NCI-H1092 treated with DMSO at 0.1 percent for 48 hours (cell line): ENCODE measurements at places on chromosomes 6 and 20.

DNA sequence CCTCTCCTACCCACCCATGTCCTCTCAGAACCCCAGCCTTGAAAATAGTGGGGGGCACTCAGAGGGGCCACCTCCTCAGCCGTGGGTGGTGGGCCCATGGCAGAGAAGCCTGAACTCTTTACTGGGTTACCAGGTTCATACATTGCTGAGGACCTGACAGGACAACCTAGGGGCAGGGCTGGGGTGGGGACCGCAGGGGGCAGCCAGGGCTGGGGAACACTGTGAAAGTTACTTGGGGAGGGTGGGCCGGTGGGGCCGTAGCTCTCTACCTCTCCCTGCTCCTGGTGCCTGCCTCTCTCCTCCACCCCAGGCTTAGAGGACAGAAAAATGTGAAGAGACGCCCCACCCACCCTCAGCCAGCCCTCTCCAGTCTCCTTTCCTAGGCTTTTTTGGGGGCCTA lies 15.4 kb downstream of the MDFI start:
- DNase-seq = no peak

GRCh38 chr6:139230391-139230840 lies 61.4 kb downstream of the TXLNB start:
- peak; percentile 59 for DNase-seq

DNA sequence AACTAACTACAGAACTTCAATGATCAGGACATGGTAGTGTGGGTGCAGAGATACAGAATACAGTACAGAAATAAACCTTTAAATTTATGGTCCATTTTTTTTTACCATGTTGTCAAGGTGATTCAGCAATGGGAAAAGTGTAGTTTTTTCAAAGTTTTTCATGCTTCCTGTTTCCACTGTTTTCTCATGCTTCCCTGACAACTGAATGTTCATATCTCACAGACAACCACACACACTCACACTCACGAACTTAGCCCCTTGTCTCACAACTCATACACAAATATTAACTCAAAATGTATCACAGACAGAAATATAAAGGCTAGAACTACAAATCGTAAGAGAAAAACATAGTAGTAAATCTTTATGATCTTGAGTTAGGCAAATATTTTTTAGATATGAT lies 232.6 kb upstream of the CDYL start:
- DNase-seq = no peak

- DNase-seq = no peak
Observed at GRCh38 chr6:133835901-133836300, 53.0 kb upstream of the TCF21 start.

GRCh38 chr6:167214206-167214605 lies 56.4 kb upstream of the GPR31 start:
- peak; percentile 8 for DNase-seq

DNA sequence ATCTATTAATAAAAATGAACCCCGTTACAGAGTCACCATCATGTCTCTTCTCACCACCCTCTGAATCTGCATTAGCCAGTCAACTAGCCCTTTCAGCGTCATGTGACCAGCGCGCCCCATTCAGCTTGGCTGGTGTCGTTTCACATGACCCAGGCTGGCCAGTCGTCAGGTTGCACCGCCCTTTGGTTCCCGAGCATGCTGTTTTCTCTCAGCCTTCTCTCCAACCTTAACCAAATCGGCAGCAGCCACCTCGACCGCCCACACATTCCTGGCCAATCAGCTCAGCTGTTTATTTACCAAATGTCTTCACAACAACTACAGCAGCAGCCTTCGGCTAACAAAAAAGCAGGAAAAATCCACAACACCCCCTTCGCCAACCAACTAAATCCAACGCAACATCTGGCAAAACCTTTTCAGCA lies 5.6 kb downstream of the SRSF3 start:
- DNase-seq = no peak

DNA sequence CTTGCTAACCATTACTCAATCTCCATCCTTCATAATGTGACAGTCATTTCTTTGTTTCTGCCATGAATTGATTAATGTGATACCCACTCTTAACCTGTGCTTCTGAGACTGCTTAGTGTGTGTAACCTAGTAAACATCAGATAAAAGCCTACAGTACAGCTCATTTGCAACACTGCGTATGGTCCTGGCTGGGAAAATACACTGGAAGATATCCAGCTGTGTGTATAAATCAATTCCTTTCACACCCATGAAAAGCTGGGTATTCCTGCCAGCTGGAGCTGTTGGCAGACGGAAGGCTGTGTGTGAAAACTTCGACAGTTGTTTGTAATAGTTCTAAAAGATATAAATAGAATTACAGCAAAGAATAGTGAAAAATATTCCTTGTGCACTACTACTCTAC lies 509.2 kb downstream of the FRK start:
- peak; percentile 74 for DNase-seq

DNA sequence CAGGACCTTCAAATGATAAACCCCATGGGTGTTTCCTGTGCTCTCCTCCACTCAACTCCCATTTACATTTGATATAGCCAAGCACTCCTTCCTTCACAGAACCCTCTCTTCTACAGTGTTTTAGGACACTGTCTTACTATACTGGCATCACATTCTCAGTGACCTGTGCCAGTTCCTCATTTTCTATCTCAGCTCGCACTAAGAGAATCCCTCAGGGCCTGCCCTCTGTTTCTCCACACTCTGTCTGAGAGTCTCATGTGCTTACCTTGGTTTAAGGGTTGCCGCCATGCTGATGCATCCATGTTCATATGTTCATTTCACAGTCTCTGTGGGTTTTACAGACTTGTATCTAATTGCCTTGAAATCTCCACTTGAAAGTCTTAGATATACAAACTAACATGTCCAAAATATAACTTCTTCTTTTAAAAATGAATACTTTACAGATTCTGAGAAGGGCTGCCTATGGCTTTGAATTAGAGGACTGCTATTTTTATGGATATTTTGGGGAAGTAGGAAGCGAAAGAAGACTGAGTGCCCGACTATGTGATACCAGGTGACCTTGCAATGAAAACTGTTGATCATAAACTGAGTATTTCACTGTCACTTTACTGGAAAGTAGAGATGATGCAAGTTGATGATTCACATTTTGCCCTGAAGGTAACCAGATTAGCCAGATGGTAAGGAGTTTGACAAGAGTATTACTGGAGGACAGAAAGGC lies 153.1 kb upstream of the SIM1 start:
- no peak for DNase-seq

GRCh38 chr6:31586008-31586407 lies at the start of gene LST1:
Gene LST1, plus strand, starts transcription at chr6:31586277. Its CDS starts 1,023 bp downstream, at chr6:31587300.
- no peak for DNase-seq

DNA sequence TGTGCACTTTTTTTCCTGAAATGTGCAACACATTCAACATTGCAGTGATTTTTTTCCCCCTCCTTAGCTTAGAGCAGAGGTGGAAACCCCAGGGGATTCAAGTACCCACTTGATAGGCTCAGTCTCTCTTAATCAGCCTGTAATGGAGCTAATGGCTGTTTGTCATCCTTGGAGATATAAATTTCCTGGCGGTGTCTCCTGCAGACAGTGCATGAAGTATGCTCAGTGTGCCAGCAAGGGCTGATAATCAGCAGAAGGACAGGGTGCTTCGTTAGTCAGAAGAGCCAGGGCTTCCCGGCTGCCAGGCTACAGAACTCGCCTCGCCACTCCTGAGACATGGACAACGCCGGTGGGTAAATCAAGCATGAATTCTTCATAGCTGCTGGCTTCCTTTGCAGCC lies 69.8 kb upstream of the PHACTR2 start:
- DNase-seq = peak; percentile 11

- DNase-seq = no peak
Observed at GRCh38 chr20:33626190-33626589, 35.9 kb upstream of the C20orf144 start.

GRCh38 chr6:131146865-131147264 lies 11.6 kb downstream of the AKAP7 start:
- DNase-seq = no peak
